ENCODE measurements at places on chromosomes 4 and X.
A peak's percentile ranks its signal among the peaks of the same experiment; 100 is the strongest.

GRCh38 chr4:186341655-186342054 lies 75.7 kb downstream of the F11 start:
- DNase-seq = no peak

DNA sequence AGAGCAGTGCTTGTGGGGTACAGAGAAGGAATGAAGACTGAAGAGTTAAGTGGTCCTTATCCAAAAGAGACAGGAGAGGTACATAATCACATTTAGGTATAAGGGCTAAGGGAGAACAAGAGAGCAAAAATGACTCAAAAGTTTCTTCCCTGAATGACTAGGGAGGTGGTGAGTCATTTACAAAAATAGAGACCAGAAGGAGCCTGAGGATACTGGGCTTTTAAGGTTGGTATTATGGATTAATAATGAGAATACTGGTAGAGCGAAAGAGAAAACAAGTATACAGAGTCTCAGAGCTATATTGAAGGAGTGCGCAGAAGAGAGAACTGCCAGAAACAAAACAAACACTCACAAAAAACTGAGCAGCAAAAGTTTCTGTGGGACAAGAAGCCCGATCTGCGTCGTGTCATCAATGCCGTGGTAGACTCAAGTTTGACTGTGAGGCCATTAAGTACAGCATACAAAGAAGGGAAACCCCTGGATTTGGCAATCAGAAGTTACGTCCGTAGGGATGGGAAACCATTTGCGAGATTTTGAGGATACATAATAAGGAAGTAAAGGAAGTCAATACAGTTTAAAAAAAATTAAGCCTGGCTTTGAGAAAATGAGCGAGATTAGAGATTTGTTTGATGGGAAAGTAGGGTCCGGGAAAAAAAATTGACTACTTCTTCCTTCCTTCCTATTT lies 129.1 kb upstream of the STIM2 start:
- no peak for DNase-seq

GRCh38 chr4:18578307-18578706 lies 556.8 kb upstream of the LCORL start:
- DNase-seq = no peak

DNA sequence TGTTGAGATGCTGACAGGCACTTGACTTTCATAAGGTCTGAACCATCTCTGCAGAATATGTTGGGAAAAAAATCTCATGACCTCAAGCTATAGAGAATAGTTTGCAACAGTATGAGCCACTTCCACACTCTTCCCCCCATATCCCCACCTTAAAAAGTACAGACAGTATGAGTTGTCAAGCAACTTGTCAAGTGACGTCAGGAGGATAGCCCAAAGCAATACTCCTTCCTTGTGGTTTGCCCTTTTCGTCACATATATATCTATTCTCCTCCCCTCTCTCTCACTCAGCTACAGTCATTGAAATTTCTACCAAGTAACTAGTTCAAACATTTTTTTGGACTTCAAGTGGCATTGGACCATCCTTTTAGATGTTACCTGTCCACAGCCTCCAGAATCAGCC lies 67.7 kb downstream of the MCF2 start:
- no peak for DNase-seq

GRCh38 chrX:154443992-154444754 lies at the start of gene FAM50A:
FAM50A (plus strand) TSS chrX:154444141; CDS start chrX:154444236, 95 bp downstream.
- peak; percentile 73 for DNase-seq

GRCh38 chr4:100269446-100269845 lies 79.2 kb upstream of the DDIT4L start:
- no peak for DNase-seq

DNA sequence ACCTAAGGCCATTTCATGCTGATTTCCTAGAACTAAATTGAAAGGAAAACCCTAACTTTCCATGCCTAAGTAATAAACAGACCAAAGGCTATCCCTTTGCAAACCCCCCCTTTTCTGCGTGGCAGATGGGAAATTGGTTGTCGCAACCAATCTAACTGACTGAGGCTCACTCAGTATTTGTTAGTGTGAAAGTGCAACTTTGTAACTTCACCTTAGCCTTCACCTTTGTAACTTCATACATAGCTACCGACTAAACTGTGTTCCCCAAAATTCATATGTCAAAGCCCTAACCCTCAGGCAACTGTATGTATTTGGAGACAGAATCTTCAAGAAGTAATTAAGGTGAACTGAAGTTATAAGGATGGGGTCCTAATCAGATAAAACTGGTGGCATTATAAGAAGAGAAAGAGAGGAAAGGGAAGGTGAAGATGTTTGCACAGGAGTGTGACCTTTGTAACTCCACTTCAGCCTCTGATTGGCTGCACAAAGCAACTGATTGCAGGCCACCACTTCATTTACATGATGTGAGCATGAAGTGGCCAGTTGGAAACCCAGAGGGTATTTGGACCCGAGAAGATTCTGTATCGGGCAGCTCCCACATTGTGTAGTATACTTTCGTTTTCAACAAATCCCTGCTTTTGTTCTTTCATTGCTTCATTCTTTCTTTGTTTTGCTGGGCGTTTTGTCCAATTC lies 4.9 kb upstream of the TMEM33 start:
- DNase-seq = no peak

GRCh38 chr4:70979445-70980008 lies 13.9 kb upstream of the DCK start:
- DNase-seq = no peak

DNA sequence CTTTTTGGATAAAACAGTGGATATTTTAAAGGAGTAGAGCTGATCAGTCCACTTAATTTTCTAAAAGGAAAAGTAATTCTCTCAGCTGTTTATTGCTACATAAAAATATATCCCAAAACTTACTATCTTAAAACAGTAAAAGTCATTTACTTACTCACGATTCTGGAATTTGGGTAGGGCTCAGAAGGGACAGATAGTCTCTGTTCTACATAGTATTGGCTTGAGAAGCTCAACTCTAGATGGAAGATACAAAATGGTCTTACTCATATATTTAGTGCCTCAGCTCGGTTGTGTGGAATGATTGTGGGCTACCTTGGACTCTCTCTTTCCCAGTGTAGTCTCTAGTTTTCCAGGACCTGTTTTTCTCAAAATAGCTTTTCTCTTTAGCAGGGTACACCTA lies 691.5 kb upstream of the POU3F4 start:
- DNase-seq = no peak

DNA sequence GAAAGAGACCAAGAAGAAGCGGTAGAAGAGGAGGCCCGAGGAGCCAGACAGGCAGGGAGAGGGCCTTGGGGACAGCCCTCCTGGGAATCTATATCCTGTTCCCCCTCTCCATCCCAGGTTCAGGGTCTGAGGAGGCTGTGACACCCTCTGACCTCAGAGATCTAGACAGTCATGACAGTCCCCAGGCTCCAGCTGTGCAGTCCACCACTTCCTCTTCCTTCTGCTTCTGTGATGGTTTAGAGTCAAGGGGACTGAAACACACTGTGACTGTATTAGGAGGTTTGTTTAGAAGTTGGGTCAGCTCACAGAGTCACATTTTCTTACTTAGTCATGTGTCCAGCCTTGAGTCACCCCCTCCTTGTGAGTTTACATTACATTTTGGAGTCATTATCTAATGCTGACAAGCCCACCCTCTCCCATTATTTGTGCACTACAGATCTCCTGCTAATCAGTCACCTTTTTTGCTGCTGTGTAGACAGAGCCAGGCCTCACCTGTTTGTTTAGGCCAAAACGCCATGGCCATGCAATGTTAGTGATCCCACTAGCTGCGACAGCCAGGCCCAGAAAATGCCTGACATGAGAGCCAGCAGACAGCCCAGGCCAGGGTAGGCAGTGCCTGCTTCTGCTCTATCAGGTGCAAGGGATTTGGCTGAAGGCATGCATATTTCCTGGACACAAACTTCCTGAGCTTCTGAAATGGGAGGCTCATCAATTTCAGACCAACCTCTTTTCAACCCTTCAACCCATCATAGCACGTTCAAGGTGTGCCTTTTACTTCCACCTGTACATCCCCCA lies 26.0 kb downstream of the MANBA start:
- DNase-seq = no peak

DNA sequence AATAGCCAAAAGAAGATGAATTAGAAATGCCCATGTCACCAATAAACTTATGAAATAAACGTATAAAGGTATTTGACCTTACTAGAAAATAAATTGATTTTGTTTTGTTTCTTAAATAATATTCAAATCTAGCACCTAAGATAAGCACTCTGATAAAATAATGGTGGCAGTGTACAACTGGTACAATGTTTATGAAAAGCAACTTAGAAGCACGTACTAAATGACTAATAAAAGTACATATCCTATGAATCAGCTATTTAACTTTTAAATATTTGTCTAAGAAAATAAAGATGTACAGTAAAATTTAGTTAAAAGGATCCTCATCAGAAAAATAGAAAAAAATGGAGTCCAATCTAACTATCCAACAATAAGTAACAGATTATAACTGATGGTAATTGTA lies 6.7 kb downstream of the MANBA start:
- DNase-seq = no peak

GRCh38 chr4:10302096-10302495 lies 155.1 kb downstream of the ZNF518B start:
- DNase-seq = no peak

- no peak for DNase-seq
These were observed 34.0 kb upstream of the AMOT start for GRCh38 chrX:112874614-112875013.

DNA sequence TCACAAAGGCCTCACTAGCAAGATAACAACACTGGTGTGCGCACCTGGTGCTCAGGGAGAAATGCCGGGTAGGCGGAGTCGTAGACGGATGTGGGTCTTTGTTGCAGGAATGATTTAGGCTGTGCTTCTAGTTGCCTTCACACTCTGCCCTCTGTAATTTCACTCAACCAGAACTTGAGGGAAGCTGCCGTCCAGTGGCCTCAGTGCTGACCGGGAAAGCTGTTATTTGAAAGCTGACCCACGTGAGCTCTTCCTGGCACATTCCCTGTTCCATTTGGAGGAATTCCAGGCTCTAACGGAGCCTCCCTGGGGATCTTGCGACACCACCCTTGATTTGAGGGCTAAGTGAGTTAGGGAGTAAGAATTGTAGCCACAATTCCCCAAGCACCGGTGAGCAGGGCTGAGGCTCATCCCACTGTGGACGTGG lies 15.9 kb downstream of the SH3TC1 start:
- no peak for DNase-seq

DNA sequence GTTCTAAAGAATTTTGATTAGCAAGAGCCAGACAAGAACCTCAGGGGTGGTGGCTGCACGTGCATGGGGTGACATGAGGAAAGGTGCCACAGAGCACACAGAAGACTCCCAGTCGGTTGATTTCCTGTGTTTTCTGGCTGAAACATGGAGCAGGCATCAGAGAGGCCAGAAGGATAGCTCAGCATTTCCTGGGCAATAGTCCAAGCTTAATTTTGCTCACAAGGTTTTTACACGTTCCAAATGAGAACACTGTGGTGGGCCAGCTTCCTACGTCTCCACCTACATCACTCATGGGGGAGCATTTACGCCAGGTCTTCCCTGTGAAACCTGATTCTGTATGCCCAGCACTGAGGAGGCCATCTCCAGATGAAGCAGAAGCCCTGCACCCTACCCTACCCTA lies 212.5 kb upstream of the CLNK start:
- DNase-seq = no peak

- DNase-seq = no peak
These were observed 130.8 kb downstream of the PJA1 start for GRCh38 chrX:69034451-69034850.

DNA sequence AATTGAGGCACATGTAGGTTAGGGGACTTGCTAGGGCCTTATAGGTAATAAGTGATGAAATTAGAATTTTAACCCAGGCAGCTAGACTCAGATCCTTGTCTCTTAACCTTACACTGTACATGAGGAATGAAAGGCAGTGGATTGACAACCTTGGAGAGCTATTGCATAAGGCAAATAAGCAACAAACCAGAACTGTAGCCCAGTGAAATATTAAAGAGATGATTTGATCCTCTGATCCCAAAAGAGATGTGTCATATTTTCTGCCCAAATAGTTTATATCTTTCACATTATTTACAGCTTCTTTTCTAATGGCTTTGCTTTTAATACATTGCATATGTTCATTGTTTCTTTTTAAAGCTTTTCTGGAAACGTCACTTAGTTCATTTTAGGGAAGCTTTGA lies 252.6 kb downstream of the ANK2 start:
- no peak for DNase-seq

GRCh38 chr4:94650134-94650495 lies 107.6 kb upstream of the BMPR1B start:
- no peak for DNase-seq
